Right lobe of liver (tissue), 6 donors: ENCODE measurements at places on chromosomes 1 and 21. TPM values are rescaled to one million over a fixed set of nuclear protein-coding genes. Genes with fewer than 3 reads are reported as not detected.

- no peak for DNase-seq
These were observed 77.1 kb downstream of the TOMM20 start for GRCh38 chr1:235051521-235051920.

- no peak for DNase-seq
These were observed 199.8 kb downstream of the CRB1 start for GRCh38 chr1:197467881-197468280.

GRCh38 chr1:185645162-185645640 lies 89.0 kb upstream of the HMCN1 start:
- no peak for DNase-seq

GRCh38 chr21:29208682-29209059 lies 78.2 kb downstream of the MAP3K7CL start:
- no peak for DNase-seq

DNA sequence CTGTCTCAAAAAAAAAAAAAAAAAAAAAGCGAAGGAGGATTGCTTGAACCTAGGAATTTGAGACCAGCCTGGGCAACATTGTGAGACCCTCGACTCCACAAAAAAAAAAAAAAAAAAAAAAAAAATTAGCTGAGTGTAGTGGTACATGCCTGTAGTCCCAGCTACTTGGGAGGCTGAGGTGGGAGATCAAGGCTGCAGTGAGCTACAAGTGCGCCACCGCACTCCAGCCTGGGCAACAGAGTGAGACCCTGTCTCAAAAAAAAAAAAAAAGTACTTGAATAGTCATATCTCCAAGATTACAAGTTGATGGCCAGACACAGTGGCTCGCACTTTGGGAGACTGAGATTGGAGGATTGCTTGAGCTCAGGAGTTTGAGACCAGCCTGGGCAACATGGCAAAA lies 27.4 kb downstream of the ENO1 start:
- DNase-seq, result no peak

GRCh38 chr1:94025383-94026340 lies 95.3 kb downstream of the ABCA4 start:
- no peak for DNase-seq

DNA sequence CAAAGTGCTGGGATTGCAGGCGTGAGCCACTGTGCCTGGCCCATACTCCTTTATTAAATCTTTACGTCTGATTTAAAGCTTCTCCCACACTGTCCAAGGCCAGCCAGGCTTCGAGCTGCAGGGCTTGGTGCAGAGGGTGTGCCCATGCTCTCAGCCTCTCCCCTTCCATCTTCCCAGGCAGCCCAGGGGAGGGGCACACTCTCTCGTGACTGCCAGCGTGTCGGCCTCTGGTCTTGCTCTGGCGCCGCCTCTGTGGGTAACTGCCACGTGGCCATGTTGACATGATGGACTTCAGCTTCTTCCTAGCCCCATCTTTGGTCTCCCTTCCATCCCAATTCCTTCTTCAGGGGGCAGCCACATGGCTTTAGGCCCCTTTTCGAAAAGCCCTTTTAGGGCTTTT lies 4.7 kb downstream of the GPR137B start:
- DNase-seq, result no peak

- no peak for DNase-seq
These were observed 311.6 kb downstream of the NPHP4 start for GRCh38 chr1:5680600-5680999.

- DNase-seq, result no peak
These were observed 65.6 kb downstream of the IFI44 start for GRCh38 chr1:78715181-78715661.

- no peak for DNase-seq
These were observed 325.8 kb downstream of the SMYD3 start for GRCh38 chr1:246181241-246181640.

- DNase-seq, result no peak
These were observed 236.4 kb upstream of the BEND5 start for GRCh38 chr1:49013079-49013478.

DNA sequence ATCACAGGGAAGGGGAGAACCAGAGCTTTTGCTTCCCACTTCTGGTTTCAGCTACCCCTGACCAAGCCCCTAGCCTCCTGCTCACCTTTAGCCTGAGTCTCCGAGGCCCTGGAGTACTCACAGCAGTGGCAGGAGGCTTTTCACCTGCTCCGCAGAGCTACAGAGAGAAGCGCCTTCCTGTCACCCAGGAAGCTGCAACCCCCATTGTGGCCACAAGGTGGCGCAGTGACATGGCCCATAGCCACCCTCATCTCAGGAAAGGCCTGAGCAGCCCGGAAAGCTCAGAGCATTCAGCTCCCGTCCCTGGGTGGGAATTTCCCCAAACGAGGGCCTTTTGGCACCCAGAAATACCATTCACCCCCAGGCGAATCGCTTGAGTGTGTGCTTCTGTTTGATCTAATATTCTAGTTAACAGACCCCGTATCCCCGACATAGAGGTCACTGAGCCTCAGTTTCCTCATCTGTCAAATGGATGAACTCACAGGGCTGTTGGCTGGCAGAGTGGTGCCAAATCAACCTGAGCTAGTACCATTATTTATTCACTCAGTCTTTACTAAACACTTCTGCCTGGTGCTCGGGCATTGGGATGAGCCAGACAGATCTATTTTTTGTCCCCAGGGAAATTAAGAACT lies 25.3 kb downstream of the A3GALT2 start:
- DNase-seq, result peak; percentile 86

- DNase-seq, result no peak
These were observed 565.4 kb upstream of the BRINP3 start for GRCh38 chr1:191043066-191043465.

DNA sequence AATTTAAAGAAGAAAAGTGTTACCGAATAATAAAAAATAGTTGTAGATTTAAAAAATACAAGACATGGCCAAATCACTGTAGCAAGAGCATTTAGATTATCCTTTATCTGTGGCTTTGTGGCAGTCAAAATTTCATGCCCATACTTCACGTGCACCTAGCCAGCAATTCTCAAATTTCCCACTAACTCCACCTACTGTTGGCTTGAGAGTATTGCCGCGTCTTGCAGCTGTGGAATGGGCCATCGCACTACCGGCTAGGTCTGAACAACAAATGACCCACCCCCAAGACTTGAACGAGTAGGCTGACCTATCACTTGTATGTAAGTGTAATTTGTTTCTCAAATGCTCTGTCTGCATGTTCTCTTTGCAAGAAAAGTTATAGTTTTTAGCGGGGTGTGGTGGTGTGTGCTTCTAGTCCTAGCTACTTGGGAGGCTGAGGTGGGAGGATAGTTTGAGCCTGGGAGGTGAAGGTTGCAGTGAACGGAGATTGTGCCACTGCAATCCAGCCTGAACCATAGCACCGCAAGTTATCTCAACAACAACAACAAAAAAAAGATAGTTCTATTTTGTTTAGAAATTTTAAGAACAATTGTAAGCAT lies 4.1 kb downstream of the KRTAP13-4 start:
- no peak for DNase-seq

DNA sequence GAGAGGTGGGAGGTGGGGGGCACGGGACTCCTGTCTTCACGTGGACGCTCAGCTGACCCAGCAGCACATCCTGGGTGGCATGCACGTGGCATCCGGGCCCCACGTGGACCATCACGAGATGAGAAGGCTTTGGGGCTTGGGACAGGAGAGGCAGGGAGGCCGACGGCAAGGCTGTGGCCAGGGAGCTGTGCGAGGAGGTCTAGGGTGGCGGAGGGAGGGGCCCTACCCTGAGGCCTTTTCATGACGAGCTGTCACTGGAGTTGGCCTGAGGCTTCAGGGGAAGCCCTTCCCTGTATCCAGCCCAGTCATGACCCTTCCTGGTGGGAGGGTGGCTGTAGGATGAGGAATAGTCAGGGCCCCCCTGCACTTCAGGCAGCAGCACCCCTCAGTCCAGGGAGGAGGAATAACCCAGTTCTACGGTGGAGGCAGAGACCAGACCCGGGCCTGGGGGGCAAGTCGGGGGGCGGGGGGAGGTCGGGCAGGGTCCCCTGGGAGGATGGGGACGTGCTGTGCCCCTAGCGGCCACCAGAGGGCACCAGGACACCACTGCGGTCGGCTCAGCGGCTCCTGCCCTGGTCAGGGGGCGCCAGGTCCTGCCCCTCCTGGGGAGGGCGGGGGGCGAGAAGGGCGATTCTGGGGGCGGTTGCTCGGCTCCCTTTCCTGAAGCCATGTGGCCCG lies 2.0 kb upstream of the PERM1 start:
- no peak for DNase-seq

- DNase-seq, result no peak
These were observed 132.0 kb upstream of the ZBTB40 start for GRCh38 chr1:22319608-22320007.

DNA sequence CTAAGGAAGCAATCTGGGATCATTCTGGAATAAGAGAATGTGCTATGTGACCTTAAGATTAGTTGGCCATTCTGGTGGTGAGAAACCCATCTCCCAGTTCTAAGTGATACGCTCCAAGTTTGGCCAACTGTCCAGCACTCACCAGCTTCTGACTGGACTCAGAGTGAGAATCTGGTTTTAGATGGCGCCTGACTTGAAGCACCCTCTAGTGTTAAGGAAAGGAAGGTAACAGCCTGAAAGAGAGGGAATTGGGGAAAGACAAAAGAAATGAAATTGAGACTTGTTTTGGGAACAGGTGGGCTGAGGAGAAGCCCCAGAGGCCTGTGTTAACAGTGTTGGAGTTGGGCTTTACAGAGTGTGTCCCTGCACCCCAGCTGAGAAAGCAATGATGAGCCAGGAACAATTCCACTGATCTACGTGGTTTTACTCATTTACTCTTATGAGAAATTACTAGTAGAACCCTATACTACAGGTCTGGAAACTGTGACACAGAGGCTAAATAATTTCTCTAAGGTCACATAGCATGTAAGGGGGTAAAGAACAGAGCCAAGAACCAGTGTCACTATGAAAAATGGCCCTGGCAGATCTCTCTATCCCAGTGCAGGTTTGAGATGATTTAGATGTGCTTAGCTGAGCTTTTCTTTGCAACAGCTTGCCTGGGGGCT lies 9.3 kb upstream of the FCAMR start:
- DNase-seq, result no peak

DNA sequence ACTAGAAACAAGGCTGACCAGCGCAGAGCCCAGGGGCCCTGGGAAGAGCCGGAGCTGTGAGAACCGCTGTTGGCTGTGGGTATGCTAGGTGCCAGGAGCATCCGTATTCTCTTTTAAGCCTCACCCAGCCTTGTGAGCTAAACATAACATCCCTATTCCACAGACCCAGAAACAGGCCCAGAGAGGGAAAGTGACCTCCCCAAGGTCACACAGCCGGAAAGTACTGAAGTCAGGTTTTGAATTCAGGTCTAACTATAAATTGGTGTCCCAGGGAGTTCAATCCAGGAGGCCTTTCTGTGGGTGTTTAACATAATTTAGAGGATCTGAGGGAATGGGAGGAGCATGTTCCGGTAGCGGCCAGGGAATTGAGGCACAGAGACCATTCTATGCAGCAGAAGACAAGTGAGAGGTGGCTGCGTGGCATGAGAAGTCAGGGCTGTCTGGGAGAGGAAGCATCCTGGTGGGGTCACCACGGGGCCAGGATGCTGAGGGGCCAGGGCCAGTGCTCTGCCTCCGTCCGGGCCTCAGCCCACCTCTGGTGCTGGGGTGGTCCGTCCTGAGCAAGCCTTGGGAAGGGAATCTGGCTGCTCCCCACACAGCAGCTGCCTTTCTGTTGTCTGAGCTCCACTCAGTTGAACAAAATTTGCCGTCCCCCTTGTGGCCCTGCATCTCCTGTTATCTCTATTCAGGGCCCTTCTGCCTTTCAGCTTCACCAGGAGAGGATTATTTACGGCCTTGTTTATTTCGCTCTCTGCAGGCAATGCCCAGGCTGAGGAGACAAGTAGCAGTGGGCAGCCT lies 338.8 kb upstream of the VAMP3 start:
- no peak for DNase-seq

GRCh38 chr1:116167625-116168276 lies 56.6 kb downstream of the MAB21L3 start:
- DNase-seq, result no peak

GRCh38 chr1:21659099-21659923 lies 9.8 kb downstream of the RAP1GAP start:
- peak; percentile 79 for DNase-seq

DNA sequence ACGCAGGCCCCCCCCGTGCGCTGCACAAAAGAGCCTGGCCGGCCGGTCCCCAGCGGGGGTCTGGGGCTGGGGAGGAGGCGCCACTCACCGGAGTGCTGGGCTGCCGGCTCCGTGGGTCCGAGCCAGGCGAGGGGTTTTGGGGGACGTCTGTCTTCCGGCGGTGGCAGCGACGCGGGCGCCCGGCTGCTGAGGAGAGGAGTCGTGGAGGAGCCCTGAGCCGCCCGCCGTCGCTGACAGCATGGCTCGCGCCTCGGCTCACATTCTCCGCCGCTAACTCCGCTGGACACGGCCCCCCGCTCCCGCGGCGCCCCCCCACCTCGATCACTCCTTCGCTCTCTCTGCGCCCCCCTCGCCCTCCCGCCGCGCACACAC lies 649 bp downstream of the AHDC1 start:
- no peak for DNase-seq

FABP3 gene
- 8.0 TPM for total RNA-seq

RPTN gene
- not detected for total RNA-seq

DNM3 gene
- 0.37 TPM for total RNA-seq

PCSK9 gene
- total RNA-seq, result 39.3 TPM

C2CD2 gene
- 7.9 TPM for total RNA-seq

CLCA4 gene
- not detected for total RNA-seq

TMEM39B gene
- 7.1 TPM for total RNA-seq

EVA1B gene
- total RNA-seq, result 11.1 TPM

PCP4L1 gene
- total RNA-seq, result 2.9 TPM

AMY1A gene
- not detected for total RNA-seq
